ENCODE measurements at places on chromosomes 13 and 19.

DNA sequence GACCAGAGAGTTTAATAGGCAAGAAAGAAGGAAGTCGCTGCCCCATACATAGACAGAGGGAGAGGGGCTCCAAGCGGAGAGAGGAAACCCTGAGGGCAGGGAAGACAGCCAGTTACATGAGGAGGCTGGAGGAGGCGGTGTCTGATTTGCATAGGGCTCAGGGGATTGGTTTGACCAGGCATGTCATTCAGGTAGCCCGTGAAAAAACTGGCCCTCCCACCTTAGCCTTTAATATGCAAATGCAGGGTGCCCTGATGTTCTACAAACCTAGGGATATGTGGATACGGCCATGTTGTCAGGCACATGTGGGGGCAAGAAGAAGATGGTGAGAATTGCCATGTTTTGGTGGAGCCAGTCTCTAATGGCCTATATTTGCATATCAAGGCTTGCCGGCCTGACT is 1461.6 kb downstream of the PCDH9 start:
- DNase-seq = no peak

- DNase-seq = no peak
These were observed 16.6 kb downstream of the PRKCSH start for GRCh38 chr19:11451871-11452619.

DNA sequence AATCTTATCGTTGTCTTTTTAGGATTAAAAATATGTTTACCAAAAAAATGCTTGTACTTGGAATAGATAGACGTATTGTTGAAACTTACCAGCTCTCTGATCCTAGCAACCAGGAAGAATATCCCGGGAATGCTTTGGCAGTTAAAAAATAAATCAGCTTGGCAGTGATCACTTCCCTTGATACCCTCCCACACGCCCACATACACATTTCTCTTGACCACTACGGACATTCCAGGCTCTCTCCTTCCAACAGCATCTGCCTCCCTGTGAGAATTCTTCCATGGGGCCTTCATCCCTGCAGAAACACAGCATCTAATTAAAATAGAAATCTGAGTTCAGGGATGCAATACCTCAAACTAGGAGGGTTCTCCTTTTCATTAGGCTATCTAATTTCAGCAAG is 57.9 kb downstream of the THSD1 start:
- DNase-seq = no peak

- DNase-seq = no peak
These were observed 242.0 kb downstream of the NDFIP2 start for GRCh38 chr13:79722885-79723445.

DNA sequence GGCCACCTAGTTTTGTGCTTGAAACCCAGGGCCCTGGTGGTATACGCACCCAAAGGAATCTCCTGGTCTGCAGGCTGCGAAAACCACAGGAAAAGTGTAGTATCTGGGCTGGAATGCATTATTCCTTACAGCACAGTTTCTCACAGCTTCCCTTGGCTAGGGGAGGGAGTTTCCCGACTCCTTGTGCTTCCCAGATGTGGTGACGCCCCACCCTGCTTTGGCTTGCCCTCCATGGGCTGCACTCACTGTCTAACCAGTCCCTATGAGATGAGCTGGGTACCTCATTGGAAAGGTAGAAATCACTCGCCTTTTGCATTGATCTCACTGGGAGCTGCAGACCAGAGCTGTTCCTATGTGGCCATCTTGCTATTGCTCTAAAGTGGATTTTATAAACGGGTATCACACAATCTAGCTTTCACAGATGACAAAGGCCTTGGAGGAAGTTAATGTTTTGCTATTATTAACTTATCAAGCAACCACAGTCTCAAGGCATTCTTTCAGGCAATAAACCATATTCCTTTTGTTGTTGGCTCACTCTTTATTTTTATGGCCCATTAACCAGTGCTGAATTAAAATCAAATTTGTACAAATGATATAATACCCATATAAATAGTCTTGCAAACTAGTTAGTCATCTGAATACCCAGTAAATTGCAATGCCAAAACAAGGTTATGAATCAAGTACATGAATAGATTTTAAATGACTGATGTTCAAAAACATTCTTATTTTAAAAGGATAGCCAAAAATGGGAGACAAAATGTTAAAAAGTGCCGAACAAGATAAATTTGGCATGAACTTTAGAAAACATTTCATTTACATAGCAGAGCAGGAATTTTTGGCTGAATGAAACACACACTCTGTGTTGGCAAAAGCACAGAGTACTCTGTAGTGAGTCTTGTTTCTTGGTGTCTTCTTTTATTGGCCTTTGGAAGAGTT is 475.4 kb upstream of the ARGLU1 start:
- DNase-seq = no peak

GRCh38 chr13:28505543-28506135 is 10.7 kb upstream of the FLT1 start:
- no peak for DNase-seq

- DNase-seq = no peak
These were observed 1581.3 kb downstream of the EFNB2 start for GRCh38 chr13:104954210-104954609.

- DNase-seq = no peak
These were observed 179.4 kb upstream of the ATXN8OS start for GRCh38 chr13:69928262-69928661.

- DNase-seq = no peak
These were observed 4.9 kb downstream of the SIAH3 start for GRCh38 chr13:45846681-45847080.

DNA sequence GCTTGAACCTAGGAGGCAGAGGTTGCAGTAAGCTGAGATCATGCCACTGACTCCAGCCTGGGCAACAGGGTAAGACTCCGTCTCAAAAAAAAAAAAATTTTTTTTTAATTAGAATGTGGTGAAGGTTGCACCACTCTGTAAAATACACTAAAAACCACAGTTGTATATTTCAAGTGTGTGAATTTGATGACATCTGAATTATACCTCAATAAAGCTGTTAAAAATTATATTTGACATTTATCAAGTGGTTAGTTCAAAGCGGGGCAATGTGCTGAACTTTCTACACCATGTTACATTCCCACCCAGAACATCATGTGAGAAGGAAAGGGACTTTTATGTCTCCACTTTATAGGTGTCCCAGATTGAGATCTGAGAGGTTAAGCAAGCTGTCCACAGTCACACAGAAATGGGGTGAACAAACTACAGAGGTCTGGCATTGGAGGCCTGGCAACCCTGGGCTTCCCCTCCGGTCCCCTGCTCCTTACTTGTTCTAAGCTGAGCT is 5.9 kb upstream of the S1PR5 start:
- DNase-seq = no peak

- DNase-seq = no peak
These were observed 706.5 kb upstream of the MIR17HG start for GRCh38 chr13:90640976-90641375.

DNA sequence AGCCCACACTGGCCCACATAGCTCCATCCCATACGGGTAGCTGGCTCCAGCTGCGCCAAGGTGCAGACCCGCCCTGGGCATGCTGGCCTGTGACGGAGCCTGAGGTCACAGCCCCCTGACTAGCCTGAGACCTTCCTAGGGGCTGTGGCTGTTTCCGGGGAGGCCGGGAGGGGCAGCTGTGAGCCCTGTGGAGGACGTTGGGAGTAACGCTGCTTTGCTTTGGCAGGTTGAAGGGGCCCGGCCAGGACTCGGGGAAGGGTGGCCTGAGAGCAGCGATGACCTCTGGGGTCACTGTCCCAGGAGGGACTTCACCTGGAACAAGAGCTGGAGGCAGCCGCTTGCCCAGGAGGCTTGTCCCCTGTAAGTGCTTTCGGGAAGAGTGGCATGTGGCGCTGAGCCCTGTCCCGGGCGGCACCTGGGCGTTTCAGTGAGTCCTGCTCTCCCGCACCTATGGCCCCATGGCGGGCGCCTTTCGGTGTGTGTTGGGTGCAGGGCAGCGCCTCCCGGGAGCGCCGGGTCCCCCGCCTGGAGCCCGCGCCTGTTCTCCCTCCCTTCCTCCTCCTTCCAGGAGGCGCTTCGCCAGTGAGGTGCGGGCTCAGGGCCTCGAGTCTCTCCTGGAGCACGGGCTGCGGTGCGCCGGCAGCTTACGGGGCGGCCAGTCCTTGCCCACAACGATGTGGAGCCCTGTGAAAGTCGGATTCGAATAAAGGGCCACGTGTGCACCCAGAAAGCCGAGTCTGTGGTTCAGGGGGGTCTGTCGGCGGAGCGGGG is 1.1 kb upstream of the FAM174C start:
- DNase-seq = no peak

GRCh38 chr19:50414864-50415660 is 3.7 kb upstream of the SPIB start:
- DNase-seq = peak; percentile 68

DNA sequence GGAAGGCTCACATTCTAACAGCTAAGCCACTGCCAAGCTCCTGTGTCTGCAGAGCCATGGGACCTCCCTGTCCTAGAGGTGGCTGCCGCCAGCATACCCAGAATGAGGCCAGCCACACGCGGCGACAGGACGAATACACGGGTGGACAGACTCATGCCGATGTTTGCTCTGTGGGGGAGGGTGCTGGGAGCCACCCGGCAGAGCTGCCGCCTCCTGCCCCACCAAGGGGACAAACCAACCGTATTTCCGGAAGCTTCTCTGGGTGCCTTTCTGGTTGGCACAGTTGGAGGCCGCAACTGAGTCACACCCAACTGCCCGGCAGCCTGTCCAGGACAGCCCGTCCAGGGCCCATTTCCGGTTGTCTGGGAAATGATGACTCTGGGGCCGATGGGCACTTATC is 20.3 kb downstream of the C13orf46 start:
- no peak for DNase-seq

DNA sequence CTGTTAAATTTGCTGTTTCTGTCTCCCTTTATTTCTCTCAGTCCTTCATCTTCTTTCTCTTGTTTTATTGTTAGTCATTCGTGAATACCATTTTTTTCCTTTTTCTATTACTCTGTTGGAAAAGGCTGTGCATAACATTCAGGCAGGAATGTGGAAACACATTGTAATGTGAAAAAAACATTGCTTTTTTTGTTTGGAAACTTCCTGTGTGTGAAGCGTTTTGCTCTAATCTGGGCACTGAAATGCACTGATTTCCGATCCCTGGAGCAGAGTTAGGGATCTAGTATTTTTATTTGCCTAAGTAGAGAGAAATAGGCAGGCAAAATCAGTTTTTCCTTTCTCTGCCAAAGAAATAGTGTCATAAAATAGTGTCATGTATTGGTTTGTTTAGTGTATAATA is 155.5 kb downstream of the PCCA start:
- no peak for DNase-seq

- no peak for DNase-seq
These were observed 43.3 kb downstream of the RFX2 start for GRCh38 chr19:6066661-6067646.

DNA sequence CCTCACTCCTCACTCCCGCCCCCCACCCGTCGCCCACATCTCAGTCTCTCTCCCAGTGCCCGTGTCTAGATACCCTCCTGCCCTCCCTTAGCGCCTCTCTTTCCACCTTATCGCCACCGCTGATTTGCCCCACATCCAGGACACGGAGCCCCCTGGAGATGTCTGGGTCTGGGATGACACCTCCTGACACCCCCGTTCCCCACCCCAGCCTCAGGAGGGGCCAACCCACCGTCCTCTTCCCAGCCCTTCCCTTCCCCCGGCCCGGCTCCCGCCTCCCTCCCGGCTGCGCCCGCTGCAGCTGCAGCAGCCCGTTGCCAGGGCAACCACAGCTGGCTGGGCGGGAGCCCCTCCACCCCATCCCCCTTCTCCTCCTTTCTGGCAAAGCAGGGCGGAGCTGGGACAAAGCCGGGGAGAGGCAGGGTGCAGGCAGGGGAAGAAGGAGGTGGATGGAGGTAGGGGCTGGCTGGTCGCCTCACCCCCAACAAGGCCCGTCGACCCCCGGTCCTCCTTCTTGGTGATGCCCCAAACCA is 13.5 kb downstream of the DPF1 start:
- DNase-seq = no peak

DNA sequence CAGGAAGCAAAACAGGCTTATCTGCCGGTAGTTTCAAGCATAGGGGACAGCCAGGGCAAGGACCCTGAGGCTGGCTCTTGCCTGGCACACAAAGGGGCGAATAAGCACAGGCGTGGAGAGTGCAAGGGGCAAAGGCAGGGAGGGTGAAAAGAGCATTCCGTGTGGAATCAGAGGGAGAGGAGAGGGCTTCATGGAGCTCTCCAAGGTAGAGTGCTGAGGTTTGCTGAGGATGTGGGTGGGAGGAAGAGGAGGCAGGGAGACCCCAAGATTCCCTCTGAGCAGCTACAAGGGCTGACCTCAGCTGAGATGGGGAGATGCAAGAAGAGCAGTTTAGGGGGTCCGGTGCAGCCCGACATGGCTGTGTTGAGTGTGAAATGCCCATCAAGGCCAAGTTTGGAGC is 36.5 kb upstream of the ZNRF4 start:
- DNase-seq = no peak

GRCh38 chr19:517721-518597 is 10.7 kb downstream of the TPGS1 start:
- DNase-seq = no peak

DNA sequence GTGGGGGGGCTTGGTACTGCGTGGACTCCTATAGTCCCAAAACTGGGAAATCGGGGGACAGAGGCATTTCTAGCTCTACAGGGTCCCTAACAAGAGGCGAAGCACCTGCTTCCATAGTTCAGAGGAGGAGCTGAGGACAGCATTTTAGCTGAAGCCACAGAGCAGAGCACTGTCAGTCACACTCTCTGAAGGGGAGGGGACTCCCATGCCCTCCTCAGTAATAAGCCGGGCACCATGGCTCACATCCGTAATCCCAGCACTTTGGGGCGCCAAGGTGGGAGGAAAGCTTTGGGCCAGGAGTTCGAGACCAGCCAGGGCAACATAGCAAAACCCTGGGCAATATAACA is 3.8 kb downstream of the NPAS1 start:
- DNase-seq = no peak

GRCh38 chr13:105346141-105346775 is 1189.2 kb downstream of the EFNB2 start:
- DNase-seq = no peak

- peak; percentile 85 for DNase-seq
These were observed at the start of gene SNRPD2 for GRCh38 chr19:45691516-45692186. SNRPD2 (minus strand) TSS chr19:45691953; CDS start chr19:45691888, 65 bp downstream.

- DNase-seq = no peak
These were observed 106.5 kb downstream of the LHFPL6 start for GRCh38 chr13:39496506-39496905.

GRCh38 chr19:19747357-19748220 is 14.7 kb upstream of the ZNF14 start:
- DNase-seq = no peak

GRCh38 chr13:36950330-36950729 is 30.3 kb upstream of the SMAD9 start:
- DNase-seq = no peak

DNA sequence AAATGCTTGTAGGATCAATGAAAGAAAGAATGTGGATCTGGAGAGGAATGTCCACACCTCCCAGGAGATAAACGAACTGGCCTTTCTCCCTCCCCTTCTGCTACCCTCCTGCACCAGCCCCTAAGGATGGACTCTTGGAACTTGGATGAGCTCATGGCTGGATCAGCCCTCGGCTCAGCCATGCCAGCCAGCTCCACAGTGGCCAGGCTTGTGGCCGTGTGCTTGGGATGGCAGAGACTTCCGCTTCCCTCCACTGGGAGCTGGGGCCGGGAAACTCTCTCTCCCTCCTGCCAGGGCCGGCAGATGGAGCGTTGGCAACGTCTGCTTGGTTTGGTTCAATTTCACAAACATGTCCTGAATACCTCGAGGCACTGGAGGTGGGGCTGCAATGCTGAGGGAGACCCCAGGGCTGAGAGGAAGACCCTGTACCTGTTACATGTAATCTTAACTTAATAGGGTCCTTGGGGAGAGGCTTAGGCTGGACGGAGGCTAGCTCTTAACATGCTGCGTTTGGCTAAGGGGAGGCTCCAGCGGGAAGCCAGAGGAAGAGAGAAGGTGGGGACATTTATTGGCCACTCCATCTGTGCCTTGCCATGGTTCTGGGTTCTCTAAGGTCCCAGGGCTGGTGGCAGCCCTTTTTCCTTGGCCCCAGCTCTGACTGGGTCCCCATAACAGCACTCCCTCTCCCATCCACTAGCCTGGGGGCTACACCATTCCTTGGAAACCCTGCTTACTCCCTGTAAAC is 152.5 kb downstream of the IER2 start:
- no peak for DNase-seq
